ENCODE measurements at places on chromosomes 16 and 17.

DNA sequence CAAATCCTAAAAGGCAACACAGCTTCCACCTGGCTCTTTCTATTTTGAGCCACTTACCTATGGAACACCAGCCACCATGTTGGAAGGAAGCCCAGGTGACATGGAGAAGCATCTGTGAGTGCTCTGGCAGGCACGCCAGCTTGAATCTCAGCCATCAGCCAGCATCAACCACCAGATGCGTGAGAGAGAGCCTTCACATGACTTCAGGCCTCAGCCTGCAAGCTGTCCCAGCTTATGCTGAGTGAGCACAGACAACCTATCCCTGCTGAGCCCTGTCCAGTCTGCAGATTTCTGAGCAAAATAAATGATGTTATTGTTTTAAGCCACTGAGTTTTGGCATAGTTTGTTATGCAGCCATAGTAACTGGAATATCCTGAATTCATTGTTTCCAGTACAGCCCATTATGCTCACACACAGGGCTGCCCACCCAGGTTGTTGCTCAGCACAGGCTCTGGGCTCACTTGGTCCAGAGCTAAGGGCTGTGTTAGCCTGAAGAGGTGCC lies 35.1 kb downstream of the TMEM238L start:
- DNase-seq, result peak; percentile 33

DNA sequence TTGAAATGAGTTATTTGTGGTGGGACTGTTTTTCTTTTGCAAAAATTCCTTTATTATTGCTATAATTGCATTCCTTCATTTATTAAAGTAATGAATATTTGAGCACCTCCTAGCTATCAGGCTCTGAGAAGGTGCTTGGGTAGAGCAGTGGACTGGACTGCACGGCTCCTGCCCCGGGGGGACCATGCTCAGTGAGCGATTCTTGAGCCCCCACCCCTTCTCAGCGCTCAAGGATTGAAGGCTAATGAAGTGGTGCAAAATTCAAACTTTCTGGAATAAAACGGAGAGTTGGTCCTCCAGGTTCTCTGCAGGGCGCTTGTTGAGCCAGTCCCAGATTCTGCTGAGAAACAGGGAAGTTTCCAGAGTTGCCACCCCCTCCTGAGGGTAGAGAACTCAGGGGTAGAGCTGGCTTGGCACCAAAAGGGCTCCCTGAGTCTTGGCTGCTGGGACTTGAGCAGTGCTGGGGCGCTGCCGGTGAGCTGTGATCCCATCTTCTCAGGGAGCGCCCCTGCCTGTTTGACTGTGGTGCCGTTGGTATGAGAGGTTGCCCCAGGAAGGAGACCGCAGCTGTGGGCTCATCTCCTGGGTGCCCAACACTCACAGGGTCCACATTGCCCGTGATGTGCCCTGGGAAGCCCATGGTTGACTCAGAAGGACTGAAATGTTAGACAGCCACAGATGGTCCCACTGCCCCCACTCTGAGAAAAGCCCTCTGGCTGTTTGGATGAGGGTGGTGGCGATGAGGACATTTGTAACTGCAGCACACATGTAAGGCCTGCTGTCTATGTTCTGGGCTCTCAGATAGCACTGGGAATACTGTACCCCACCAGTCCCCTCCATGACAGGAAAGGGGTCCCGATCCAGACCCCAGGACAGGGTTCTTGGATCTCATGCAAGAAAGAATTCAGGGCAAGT lies 20.0 kb downstream of the KSR1 start:
- DNase-seq, result no peak

- no peak for DNase-seq
Measured at GRCh38 chr17:69342896-69343644, 16.1 kb upstream of the ABCA5 start.

- DNase-seq, result no peak
Measured at GRCh38 chr17:50063561-50064252, 7.8 kb downstream of the ITGA3 start.
